HFFc6 (cell line): ENCODE measurements at places on chromosomes 5 and 9. TPM values are rescaled to one million over a fixed set of nuclear protein-coding genes. Genes with fewer than 3 reads are reported as not detected.

DNA sequence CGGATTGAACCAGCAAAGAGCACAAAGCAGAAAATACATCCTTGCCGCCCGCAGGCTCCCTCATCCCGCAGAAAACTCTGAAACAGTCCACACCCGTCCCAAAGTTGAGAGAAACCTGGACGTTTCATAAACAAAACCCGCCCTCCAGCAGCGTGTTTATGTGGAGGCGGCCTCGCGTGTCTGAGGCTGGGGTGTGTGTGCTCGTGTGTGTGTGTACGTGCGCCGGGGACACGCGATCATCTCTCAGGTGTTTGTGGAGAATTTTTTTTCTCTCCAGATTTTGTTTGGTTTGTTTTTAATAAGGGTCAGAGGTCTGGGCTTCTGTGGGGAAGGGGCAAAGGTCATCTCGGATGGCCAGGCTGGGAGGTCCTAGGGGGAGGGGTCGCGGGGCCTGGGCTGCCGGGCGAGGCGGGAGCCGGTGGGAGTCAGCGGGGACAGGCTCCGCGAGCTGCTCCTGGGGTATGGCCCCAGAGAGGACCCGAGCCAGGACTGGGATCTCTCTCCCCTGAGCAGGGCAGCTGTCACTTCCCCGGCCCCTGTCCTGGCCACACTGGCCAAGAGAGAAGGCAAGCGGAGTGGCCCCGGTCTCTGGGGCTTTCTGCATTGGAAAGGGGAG, 206.4 kb downstream of the C9orf50 start:
- DNase-seq, result peak; percentile 24

- DNase-seq, result no peak
These were observed 17.9 kb downstream of the ERAP1 start for GRCh38 chr5:96789794-96790330.

DNA sequence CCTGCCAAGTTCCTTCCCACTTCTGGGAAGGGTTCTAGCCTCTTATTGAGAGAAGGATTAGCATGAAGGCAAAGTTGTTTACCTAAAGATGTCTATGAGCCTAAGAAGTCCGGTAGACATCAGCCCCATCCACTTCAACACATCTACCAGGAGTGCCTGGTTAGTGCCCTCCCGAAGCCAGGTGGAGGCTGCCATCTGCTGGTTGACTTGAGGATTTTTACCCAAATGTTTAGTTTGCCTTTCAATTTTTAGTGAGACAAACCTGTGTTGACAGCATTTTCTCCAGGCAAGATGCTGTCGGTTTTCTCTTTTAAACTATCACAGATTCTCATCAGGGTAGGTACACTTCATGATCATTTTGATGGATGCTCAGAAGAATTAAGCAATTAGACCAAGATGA, 83.6 kb upstream of the TNFSF8 start:
- peak; percentile 66 for DNase-seq

- no peak for DNase-seq
These were observed 43.5 kb upstream of the STXBP1 start for GRCh38 chr9:127568618-127568970.

- DNase-seq, result no peak
These were observed 140.0 kb upstream of the RAD23B start for GRCh38 chr9:107142896-107143603.

DNA sequence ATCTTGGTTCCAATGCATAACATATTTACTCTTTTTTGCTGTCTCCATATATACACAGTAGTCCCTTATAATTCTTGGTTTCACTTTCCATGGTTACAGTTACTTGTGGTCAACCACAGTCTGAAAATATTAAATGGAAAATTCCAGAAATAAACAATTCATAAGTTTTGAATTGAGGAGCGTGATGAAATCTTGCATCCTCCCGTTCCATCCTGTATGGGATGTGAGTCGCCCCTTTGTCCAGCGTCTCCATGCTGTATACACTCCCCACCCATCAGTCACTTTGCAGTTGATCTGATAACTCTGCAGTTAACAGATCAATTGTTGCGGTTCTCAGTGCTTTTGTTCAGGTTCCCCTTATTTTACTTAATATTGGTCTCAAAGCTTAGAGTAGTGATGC, 11.5 kb upstream of the FAF2 start:
- DNase-seq, result no peak

DNA sequence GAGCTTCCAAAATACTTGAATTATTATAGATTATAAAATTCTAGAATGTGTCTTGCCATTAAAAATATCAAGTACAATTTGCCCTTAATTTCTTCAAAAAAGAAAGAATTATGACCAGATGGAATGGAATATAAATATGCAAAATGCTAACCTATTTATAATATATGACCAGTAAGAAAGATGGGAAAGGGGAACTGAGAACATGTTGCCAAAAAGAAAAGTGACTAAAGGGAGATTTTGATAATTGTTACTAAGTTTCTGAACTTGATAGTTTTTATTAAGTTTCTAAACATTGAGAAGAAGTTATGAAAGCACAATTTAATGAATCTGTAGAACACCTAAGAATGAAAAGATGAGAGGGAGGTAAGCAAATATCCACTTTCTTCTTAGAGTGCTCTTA, 188.4 kb upstream of the NR4A3 start:
- DNase-seq, result no peak

GRCh38 chr9:121313458-121314152, 45.6 kb downstream of the GSN start:
- DNase-seq, result no peak

Gene TRAF2
- 11.8 to 15.9 TPM (median 15.6 TPM) in 3 replicates for total RNA-seq

DNA sequence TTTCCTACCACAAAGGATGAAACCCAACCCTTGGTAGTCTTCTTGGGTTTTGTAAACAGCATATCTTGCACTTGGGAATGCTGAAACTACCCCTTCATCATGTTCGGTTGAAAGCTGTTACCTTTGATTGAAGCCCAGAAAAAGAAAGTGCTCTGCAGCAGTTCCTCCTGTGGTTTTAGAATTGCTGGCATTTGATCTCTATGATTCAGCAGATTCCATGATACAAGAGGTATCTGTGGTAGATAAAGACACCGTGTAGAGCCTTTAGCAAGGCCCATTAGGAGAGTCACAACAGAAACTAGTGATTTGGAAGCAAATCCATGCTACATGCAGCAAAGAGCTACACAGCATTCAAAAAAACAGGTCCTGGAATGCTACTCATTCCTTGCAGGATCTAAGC, 557.0 kb downstream of the TLE1 start:
- DNase-seq, result no peak

DNA sequence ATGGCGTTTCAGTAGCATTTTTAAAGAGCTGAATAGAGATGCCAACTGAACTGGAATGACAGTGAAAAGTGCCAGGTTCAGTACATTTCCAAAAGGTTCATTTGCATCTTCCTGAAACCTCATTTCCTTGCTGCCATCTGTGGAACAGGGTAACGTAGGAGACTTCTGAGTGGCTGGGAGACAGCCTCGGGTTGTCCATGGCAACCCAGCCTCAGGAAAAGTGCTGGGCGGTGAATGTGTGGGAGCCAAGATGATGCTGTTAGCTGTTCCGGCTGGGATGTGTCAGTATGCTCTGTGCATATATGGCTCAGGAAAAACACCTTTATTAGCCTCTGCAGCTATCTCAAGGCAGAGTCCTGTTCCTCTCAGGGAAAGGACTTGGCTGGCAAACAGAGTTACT, 87.5 kb downstream of the KLHL3 start:
- no peak for DNase-seq

Gene SLC25A48
- total RNA-seq, result not detected in 3 replicates

- DNase-seq, result no peak
These were observed 398.3 kb downstream of the IRX1 start for GRCh38 chr5:3993856-3994473.

- peak; percentile 47 for DNase-seq
These were observed 34.2 kb upstream of the GRPEL2 start for GRCh38 chr5:149310947-149311658.

DNA sequence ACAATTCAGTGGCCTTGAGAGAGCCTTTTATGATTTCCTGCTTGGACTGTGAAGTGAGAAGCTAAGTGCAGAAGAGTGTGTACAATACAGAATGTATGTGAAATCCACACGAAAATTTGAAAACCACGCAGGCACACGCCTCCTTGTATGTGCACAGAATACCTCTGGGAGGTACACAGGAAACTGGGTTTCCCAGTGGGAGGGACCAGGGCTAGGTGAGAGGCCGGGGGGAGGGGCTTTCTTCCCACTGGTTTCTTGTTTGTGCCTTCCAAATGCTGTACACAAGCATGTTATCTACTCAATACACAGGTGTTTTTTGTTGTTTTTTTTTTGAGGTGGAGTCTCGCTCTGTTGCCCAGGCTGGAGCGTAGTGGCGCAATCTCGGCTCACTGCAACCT, 16.1 kb downstream of the C9orf50 start:
- no peak for DNase-seq

DNA sequence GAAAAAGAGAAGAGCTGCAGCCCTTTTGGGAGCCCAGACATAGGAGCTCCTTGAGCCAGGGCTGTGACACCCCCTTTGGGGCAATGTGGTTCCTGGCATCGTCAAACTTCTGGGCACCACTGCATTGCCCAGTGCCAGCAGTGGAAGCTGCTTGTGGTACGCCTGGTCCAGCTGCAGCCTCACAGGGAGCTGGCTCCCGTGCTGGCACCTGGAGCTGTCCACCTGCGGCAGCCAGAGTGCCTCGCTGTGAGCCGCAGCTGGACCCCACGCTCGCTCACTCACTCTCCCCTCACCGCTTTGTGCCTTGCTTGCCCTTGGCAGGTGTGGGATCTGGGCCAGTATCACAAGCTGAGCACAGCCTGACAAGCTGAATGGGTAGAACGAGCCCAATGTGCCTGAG, 1150.8 kb upstream of the CDH6 start:
- DNase-seq, result no peak

GRCh38 chr5:154878642-154879335, 20.4 kb downstream of the CNOT8 start:
- DNase-seq, result no peak

- peak; percentile 25 for DNase-seq
These were observed 86.0 kb upstream of the SLC30A5 start for GRCh38 chr5:69007726-69008368.

Gene GABRP
- total RNA-seq, result not detected in 3 replicates

DNA sequence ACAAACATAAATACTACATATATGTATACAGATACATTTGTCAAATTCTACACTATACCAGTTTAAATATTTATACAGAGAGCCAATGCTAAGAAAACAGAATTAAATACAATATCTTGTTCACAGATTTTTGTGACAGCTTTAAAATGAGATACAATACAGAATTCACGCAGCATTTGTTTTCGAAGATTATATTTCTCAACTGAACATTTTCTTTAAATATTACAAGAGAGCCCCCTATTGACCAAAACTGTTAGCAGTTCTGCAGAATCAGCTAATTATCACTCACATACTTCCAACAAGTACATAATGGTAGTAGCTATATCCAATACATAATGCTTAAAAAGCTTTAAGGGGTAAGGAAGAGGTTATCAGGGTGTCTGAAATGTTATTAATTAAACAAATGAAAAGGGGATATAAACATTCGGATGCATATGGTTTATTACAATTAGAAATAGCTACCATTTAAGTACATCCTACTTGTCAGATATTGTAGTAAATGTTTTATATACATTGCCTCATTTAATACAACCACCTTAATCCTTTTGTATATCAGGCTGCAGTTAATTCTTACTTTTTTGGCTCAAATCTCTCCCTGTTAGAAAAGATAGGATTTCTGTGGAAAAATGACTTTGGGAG, 31.7 kb downstream of the ZDHHC21 start:
- no peak for DNase-seq

Gene WDR38
- total RNA-seq, result not detected in 3 replicates

GRCh38 chr5:157903117-157903450, 44.1 kb upstream of the CLINT1 start:
- no peak for DNase-seq

GRCh38 chr9:109602987-109603386, 104.9 kb upstream of the PTPN3 start:
- no peak for DNase-seq

Gene ZNF658
- total RNA-seq, result 2.1 to 2.4 TPM (median 2.1 TPM) in 3 replicates

DNA sequence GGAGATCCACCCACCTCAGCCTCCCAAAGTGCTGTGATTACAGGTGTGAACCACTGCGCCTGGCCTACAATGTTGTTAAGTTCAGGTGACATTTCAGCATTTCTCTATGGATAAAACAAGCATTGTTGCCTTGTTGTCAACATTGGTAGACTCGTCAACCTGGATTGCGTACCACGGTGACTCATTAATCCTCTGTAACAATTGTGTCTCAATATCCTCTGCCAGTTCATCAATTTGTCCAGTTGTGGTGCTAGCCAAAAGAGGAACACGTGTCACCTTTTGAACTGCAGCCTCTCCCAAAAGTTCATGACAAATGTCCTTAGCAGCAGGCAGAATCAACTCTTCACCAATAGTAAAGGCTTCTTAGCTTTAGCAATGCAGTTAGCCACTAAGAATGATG, 46.3 kb upstream of the LARP1 start:
- DNase-seq, result peak; percentile 29

Gene SYK
- not detected in 3 replicates for total RNA-seq

Gene ENTPD2
- total RNA-seq, result 0.16 to 0.37 TPM in 2 of 3 replicates, not detected in the other

Gene C9orf43
- 0.26 to 0.55 TPM (median 0.43 TPM) in 3 replicates for total RNA-seq

GRCh38 chr5:55638455-55638854, 73.7 kb downstream of the SLC38A9 start:
- DNase-seq, result no peak

Gene PLCXD3
- total RNA-seq, result not detected in 3 replicates

DNA sequence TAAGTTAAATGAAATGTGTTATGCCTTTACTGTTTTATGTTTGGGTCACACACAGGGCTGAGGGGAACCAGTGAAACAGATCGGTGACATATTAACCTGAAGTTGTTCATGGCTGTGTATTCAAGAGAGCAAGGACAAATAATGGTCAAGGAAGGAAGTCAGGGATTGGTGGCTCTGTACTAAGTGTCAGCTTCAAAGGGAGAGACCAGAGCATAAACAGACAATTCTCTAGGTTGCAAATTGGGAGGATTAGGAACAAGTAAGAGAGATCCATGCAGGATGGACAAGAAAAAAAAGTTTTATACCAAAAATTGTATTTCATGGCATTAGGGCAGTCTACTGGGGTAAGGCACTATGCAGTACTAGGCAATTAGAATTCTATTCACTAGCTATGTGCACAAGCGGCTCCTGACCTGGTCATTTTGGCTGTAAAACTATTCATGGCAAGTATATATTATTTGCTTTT, 156.3 kb downstream of the PLPPR1 start:
- DNase-seq, result no peak

- no peak for DNase-seq
These were observed 1471.8 kb upstream of the NUDT12 start for GRCh38 chr5:105034401-105034763.

Gene OR1Q1
- total RNA-seq, result not detected in 3 replicates

- DNase-seq, result no peak
These were observed 80.0 kb upstream of the PCA3 start for GRCh38 chr9:76684213-76684612.
